ENCODE measurements at places on chromosomes 4 and X. TPM values are rescaled to one million over a fixed set of nuclear protein-coding genes. Genes with fewer than 3 reads are reported as not detected.

The GAGE2A gene
- total RNA-seq, result not detected

GRCh38 chrX:4851534-4851933 lies 1138.1 kb upstream of the PRKX start:
- H3K4me3 ChIP-seq, result no peak overlapping the region
- H3K27me3 ChIP-seq, result no peaks in the 10 kb centered on the region
- H3K36me3 ChIP-seq, result no peaks in the 10 kb centered on the region
- DNase-seq, result no peak
- no peak overlapping the region for H3K27ac ChIP-seq
- no peaks in the 10 kb centered on the region for H3K4me1 ChIP-seq

DNA sequence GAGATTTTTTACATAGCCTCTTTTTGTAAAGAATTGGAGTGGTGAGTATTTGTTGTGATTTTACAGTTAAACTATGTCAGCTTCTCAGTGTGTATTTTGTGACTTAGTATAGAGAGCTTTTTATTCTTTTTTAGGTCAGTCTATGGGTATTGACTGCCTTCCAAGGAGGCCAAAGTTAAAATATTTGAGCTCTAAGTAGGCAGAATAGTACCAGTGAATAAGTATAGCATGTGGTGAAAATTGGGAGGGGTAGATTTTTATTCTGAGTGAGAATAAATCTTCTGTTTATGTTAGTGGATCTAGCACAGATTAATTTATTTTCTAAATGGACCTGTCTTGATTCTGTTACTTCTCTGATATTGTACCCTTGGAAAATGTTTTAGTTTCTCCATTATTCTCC lies 37.5 kb downstream of the HERC3 start:
- no peak for DNase-seq
- H3K36me3 ChIP-seq, result no peaks in the 10 kb centered on the region
- H3K27ac ChIP-seq, result no peak overlapping the region
- H3K4me3 ChIP-seq, result no peak overlapping the region
- H3K27me3 ChIP-seq, result no peaks in the 10 kb centered on the region
- no peaks in the 10 kb centered on the region for H3K4me1 ChIP-seq

The OCIAD2 gene
- 82.2 TPM for total RNA-seq

GRCh38 chr4:168864821-168865541 lies 145.1 kb downstream of the CBR4 start:
- no peak for DNase-seq
- H3K27ac ChIP-seq, result no peak overlapping the region
- no peaks in the 10 kb centered on the region for H3K27me3 ChIP-seq
- H3K4me3 ChIP-seq, result no peak overlapping the region
- peaks cover 1% of the 10 kb centered on the region for H3K4me1 ChIP-seq

The WDFY3 gene
- total RNA-seq, result 86.7 TPM

Measured in left lung (tissue), 14 donors.